ENCODE measurements at places on chromosomes 13 and 19. TPM values are rescaled to one million over a fixed set of nuclear protein-coding genes. Genes with fewer than 3 reads are reported as not detected.

Gene ZNF30
- 15.7 TPM for total RNA-seq

Gene ZNF285
- total RNA-seq: 1.4 TPM

Gene PVR
- 50.5 TPM for total RNA-seq

Gene CD33
- 21.1 TPM for total RNA-seq

Gene SYNE4
- 11.6 TPM for total RNA-seq

Gene CBARP
- total RNA-seq: 1.0 TPM

GRCh38 chr13:39197647-39198007 lies 159.4 kb downstream of the NHLRC3 start:
- DNase-seq: no peak
- H3K4me1 ChIP-seq: no peaks in the 10 kb centered on the region
- no peaks in the 10 kb centered on the region for H3K27me3 ChIP-seq
- no peak overlapping the region for H3K27ac ChIP-seq

DNA sequence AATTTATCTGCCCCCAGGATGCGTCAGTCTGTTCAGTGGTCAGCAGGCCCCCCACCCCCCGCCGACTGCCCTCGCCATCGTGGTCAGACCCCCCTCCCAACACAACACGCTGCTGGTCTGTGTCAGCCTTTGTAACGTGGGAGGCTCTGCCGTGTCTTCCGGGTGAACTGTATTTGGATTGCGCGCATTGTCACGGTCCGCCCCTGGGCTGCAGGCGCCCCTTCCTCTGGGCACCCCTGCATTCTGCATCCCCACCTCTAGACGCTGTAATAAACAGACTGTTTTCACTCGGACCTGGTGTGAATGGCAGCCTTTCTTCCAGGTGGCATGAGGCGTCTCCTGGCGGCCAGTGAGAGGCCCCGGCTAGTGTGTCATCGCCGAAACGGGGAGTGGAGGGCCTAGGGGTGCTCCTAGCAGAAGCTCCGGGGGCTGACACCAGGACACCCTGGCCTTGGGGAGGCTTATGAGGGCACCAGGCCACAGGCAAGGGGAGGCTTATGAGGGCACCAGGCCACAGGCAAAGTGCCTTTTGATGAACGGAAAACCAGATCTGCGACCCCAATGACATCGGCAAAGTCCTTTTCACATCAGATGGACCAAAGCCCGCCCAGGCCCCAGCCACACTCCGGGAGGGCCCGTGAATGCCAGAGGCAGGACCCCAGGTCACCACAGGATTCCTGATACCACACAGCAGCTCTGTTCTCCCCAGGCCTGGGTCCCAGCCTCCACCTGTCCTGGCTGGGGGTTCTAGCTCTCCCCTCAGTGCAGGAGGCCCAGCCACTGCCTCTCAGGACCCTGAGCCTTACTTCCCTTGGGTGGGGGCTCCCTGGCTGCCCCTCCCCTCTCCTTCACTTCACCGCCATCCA lies 3.6 kb downstream of the PLEKHJ1 start:
- no peak overlapping the region for H3K27ac ChIP-seq
- H3K4me3 ChIP-seq: no peak overlapping the region
- no peaks in the 10 kb centered on the region for H3K27me3 ChIP-seq
- peaks cover 18% of the 10 kb centered on the region for H3K4me1 ChIP-seq
- H3K36me3 ChIP-seq: peaks cover 60% of the 10 kb centered on the region
- DNase-seq: no peak

DNA sequence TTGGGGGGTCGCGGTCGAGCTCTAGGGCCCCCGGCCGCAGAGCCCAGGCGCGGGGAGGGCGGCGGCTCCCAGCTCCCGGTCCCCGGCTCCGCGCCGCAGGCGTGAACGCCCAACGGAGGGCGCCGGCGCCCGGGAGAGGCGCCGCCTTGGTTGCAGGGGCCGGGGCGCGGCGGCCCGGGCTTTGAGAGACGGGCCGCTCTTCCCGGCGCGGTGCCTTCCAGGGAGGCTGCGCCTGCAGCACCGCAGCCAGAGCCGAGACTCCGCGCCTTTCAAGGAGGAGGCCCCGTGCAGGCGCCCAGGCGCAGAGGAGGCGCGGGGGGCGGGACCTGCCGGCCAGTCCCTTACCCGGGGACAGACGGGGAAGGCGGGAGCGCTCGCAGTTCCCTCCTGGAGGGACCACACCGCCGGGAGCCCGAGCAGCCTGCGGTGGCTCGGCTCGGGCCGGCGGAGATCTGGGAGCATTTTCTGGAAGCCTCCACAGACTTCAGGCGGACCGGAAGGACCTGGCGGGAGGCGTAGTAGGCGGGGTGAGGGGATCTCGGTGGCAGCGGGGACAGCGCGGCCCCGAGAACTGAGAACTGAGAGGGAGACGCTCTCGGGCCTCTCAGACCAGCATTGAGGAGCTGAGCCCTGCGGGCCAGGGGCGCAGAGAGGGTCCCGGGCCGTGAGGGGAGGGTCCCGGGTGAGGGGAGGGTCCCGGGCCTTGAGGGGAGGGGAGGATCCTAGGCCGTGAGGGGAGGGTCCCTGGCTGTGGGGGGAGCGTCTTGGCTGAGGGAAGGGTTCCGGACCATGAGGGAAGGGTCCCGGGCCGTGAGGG lies 25.5 kb upstream of the MCF2L start:
- DNase-seq: peak; percentile 91
- no peaks in the 10 kb centered on the region for H3K27me3 ChIP-seq
- H3K36me3 ChIP-seq: no peaks in the 10 kb centered on the region
- H3K4me1 ChIP-seq: peaks cover 17% of the 10 kb centered on the region
- H3K27ac ChIP-seq: peak overlapping the region; percentile 87

DNA sequence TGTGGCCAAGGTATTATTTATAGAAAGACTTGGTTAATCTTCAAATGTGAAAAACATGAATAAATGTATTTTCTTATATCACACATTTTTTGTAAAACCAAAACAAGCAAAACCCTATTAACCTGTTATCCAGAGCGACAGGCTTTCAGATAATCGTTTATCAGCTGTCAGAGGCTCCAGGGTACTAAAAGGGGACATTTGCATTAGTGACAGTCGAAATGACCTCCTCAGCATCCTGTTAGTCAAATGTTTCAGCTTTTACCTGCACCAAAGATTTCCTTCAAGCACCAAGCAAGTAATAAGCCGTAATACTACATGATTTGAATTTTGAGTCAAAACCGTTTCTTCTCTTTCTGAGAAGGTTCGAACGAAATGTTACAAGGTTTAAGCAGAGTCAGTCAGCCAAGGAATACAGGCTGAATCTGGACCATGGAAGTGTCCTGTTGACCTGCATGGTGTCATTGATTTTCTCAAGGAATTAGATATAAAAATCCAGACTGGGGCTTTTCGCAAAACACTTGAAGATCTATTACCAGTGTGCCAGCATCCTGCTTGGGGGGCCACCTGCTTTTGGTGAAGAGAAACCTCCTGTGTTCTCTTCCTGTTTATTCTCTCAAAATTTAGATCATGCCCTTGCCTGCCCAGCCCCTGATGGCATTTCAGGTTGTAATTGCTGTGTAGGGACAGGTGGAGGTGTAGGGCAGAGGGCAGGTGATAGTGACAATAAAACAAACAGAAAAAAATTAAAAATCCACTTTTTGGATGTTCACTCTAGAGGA lies 11.3 kb upstream of the RFC3 start:
- no peak overlapping the region for H3K27ac ChIP-seq
- H3K27me3 ChIP-seq: no peaks in the 10 kb centered on the region
- H3K4me3 ChIP-seq: no peak overlapping the region
- no peaks in the 10 kb centered on the region for H3K36me3 ChIP-seq
- no peak for DNase-seq
- no peaks in the 10 kb centered on the region for H3K4me1 ChIP-seq

- DNase-seq: no peak
- H3K36me3 ChIP-seq: peaks cover 59% of the 10 kb centered on the region
- peaks cover 4% of the 10 kb centered on the region for H3K27me3 ChIP-seq
- peaks cover 10% of the 10 kb centered on the region for H3K4me1 ChIP-seq
- H3K4me3 ChIP-seq: no peak overlapping the region
- no peak overlapping the region for H3K27ac ChIP-seq
Measured at GRCh38 chr19:19276386-19276785, 3.3 kb upstream of the TM6SF2 start.

GRCh38 chr19:49553451-49554271 lies 25.9 kb downstream of the RCN3 start:
- no peak overlapping the region for H3K4me3 ChIP-seq
- no peaks in the 10 kb centered on the region for H3K27me3 ChIP-seq
- no peak for DNase-seq
- H3K27ac ChIP-seq: peak overlapping the region; percentile 56
- H3K4me1 ChIP-seq: peaks cover 6% of the 10 kb centered on the region

DNA sequence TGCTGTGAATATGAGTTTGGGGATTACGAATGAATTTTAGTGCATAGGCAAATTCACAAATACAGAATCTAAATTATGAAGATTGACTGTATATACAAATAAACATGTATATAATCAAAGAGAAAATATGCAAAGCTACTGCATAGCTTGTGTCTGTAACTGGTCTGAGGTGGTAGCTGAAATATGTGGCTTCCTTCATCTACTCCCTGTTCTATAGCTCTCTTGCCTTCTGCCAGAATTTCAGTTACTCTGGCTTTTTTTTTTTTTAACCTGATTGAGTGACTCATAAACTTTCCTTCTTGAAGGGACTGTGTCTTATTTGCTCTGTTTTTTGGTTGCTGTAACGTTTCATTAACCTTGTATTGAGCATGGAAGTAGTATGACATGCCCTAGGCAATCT lies 26.6 kb downstream of the DNAJC3 start:
- DNase-seq: no peak
- H3K27ac ChIP-seq: no peak overlapping the region
- no peaks in the 10 kb centered on the region for H3K27me3 ChIP-seq
- no peak overlapping the region for H3K4me3 ChIP-seq
- H3K4me1 ChIP-seq: peaks cover 5% of the 10 kb centered on the region

DNA sequence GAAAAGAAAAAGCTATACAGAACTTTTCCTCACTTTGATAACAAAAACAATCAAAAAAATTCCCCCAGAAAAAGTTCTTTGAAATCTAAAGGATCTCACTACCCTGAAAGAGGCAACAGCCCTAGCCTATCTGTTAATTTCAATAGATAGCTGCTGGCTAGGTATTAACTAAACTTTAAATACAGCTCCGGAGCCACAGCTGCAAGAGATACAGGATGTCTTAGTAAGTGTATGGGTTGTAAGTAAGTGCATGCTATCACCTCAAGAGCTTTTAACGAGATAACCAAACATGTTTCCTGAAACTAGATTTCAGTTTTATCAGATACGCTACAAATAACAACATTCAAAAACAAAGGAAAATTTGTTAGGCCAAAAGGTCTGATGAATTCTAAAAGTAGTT lies 148.4 kb downstream of the KLF12 start:
- no peak overlapping the region for H3K27ac ChIP-seq
- no peaks in the 10 kb centered on the region for H3K36me3 ChIP-seq
- H3K4me1 ChIP-seq: no peaks in the 10 kb centered on the region
- no peaks in the 10 kb centered on the region for H3K27me3 ChIP-seq
- no peak for DNase-seq

- no peak overlapping the region for H3K4me3 ChIP-seq
- DNase-seq: no peak
- H3K4me1 ChIP-seq: peaks cover 4% of the 10 kb centered on the region
- H3K27ac ChIP-seq: no peak overlapping the region
- no peaks in the 10 kb centered on the region for H3K27me3 ChIP-seq
- no peaks in the 10 kb centered on the region for H3K36me3 ChIP-seq
Measured at GRCh38 chr19:35862528-35862927, 5.8 kb downstream of the KIRREL2 start.

DNA sequence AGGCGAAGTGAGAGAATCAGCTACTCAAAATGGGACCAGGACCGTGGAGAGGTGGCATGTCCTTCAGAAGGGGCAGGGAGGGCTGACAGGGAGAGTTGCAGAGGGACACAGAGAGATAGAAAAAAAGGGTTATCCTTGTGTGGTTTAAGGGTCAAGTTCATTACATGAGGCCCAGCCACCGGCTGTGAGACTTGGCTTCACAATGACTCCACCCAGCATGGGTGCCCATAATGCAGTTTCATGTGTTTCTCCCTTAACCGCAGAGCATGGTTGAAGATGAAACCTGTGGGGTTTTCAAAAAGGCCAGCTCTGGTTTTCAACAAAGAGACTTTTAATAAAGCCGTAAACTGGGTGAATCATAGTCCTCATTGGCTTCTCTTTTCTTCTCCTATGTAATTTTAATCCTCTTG lies 164.6 kb downstream of the KLF5 start:
- H3K27me3 ChIP-seq: no peaks in the 10 kb centered on the region
- H3K36me3 ChIP-seq: no peaks in the 10 kb centered on the region
- DNase-seq: no peak
- H3K4me3 ChIP-seq: no peak overlapping the region

DNA sequence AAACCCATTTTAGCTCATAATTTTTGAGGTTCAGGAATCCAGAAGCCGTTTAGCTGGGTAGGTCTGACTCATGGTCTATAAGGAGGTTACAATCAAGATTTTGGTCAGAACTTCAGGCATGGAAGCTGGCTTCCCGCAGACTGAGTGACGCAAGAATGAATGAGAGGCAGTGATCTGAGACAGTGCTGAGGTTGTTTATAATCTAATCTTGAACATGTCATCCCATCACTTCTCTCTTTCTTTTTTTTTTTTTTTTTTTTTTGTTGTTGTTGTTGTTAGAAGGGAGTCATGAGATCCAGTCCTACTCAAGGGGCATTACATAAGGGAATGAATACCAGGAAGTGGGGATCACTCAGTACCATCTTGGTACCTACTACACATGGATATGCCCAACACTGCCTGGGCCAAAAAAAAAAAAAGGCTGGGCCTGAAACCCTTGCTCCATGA lies 217.4 kb downstream of the DLEU7 start:
- H3K4me1 ChIP-seq: no peaks in the 10 kb centered on the region
- no peaks in the 10 kb centered on the region for H3K36me3 ChIP-seq
- H3K27ac ChIP-seq: no peak overlapping the region

- H3K27ac ChIP-seq: no peak overlapping the region
- no peaks in the 10 kb centered on the region for H3K27me3 ChIP-seq
- H3K36me3 ChIP-seq: no peaks in the 10 kb centered on the region
- peaks cover 12% of the 10 kb centered on the region for H3K4me1 ChIP-seq
Measured at GRCh38 chr19:35355791-35356460, 2.3 kb upstream of the FFAR3 start.

- no peaks in the 10 kb centered on the region for H3K36me3 ChIP-seq
- H3K27ac ChIP-seq: no peak overlapping the region
- H3K4me3 ChIP-seq: no peak overlapping the region
- no peak for DNase-seq
- no peaks in the 10 kb centered on the region for H3K27me3 ChIP-seq
Measured at GRCh38 chr13:28110414-28110813, 10.0 kb upstream of the FLT3 start.

DNA sequence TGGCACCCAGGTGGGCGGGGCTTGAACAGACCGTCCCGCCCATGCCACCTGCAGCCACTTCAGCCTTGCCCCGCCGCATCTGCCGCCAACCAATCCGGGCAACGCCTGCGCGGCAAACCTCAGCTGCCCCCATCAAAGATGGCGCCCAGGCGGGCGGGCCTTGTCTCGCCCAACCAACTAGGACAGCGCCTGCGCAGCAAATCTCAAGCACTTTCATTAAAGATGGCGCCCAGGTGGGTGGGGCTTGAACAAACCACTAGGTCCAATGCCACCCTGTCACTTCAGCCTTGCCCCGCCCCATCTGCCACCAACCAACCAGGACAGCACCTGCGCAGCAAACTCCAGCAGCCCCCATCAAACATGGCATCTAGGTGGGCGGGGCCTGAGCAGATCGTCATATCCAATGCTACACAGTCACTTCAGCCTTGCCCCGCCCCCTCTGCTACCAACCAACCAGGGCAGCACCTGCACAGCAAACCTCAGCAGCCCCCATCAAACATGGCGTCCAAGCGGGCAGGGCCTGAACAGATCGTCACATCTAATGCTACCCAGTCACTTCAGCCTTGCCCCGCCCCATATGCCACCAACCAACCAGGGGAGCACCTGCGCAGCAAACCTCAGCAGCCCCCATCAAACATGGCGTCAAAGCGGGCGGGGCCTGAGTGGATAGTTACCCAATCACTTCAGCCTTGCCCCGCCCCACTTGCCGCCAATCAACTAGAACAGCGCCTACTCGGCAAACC lies 1.4 kb downstream of the PEG3 start:
- peak overlapping the region; percentile 46 for H3K4me3 ChIP-seq
- H3K4me1 ChIP-seq: no peaks in the 10 kb centered on the region
- H3K27me3 ChIP-seq: no peaks in the 10 kb centered on the region
- DNase-seq: peak; percentile 96
- no peaks in the 10 kb centered on the region for H3K36me3 ChIP-seq
